ENCODE measurements at places on chromosomes 1 and 21.

- no peak for DNase-seq
These were observed 12.7 kb downstream of the SLC25A33 start for GRCh38 chr1:9551984-9552383.

DNA sequence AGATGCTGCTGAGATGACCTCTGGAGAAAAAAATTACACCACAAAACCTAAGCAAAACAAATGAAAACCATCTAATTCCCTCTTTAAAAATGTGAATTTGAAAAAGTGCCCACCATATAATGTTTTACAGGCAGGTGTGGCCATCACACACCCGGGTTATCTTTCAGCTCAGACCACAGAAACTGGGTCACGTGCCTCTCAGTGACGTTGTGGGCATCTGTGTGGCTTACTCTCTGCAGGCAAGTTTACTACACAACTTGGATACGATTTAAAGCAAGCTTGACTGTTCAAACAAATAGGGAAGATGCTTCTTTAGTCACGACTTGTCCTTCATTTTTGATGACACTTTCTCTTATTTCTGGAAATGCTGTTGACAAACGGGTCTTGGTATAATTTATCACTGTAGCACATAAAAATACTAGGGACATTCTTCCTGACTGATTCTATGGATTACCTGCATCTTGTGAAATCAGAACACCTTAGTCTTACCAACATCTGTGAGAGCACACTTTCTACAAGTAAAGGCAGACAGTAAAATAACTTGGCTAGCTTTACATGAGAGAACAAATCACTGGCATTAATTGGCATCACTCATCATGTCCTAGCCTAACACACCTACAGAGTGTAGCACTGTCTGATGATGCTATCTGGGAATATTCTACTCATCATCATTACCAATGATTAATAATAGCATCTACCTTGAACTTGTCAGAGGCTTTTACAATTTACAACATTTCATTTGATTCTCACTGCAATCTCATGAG lies 89.3 kb upstream of the EDEM3 start:
- peak; percentile 42 for DNase-seq

DNA sequence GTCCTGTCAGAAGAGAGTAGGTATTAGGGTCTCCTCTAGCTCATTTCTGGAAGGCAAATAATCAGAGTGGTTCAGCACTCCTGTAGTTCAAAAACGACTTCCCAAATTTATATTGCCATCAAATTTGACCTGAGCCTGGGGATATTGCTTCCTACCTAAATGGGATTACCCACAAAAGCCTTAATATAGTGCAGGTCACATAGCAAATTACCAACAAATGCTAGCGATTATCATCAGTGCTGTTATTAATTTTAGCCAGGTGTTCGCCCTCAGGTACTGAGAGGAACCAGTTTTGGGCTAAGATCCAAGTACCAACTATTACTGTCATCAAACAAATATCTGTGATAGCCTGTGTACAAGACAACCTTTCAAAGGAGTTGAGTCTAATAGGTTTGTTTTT lies 661.8 kb upstream of the PTBP2 start:
- no peak for DNase-seq

DNA sequence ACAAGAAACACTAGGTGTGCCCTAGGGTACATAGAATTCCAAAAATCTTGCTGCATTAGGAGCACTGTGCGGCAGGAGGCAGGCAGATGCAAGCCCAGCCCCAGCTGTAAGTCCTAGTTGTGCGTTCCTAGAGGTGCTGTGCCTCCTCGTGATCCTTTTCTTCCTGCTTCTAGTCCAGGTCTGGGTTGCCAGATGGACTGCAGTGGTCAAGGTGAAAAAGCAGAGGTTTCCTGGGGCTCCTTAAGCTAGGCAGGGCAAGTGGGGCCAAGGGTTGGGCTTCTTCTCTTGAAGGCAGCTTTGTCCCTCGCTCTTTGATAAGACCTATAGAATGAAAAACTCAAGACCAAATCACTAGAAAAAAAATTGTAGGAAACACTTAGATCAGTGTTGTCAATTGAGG lies 21.6 kb upstream of the SLC45A3 start:
- no peak for DNase-seq

DNA sequence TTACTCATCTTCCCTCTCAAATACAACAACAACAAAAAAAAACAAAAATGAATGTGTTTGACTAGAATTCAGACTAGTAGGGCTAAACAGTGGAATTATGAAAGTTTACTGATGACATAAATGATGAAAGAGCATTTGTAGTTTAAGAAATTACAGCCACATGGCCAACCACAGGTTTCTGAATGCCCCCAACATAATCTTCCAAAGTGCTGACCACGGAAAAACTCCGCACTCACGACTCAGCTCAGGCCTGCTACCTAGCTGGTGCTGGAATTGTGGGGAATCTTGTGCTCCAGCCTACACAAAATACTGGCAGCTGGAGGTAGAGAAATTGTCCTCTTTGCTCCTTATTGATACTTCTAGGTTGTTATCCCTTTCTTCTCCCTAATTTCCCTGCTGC lies 23.6 kb upstream of the TBX15 start:
- DNase-seq: no peak

- DNase-seq: peak; percentile 76
These were observed 28.3 kb downstream of the EIF2D start for GRCh38 chr1:206583707-206584648.

DNA sequence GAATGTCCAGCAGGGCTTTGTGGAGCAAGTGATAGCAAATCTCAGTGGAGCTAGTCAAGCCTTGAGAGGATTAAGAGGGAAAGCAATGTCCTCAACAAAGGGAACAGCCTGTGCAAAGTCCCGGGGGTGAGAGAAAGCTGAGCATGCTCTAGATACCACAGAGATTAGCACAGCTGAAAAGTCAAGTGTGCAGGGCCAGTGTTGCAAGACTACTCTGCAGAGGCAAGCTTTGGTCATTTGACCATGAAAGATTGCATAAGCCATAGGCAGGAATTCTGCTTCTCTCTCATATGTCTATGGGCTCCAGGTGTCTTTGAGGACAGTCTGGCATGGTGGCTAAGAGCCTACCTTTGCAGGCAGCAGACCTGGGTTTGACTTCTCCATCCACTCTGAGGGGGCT lies 181.0 kb upstream of the JUN start:
- no peak for DNase-seq

DNA sequence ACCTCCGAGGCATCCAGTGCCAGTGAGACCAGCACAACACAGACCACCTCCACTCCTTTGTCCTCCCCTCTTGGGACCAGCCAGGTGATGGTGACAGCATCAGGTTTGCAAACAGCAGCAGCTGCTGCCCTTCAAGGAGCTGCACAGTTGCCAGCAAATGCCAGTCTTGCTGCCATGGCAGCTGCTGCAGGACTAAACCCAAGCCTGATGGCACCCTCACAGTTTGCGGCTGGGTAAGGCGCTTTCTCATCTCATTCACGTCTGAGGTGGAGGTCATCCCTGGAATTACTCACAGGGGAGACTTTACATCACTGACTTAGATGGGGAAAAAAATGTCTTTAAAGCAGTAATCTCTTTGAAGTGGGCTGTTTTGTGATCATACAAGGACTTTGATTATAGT lies 106.3 kb downstream of the CD247 start:
- DNase-seq: no peak

DNA sequence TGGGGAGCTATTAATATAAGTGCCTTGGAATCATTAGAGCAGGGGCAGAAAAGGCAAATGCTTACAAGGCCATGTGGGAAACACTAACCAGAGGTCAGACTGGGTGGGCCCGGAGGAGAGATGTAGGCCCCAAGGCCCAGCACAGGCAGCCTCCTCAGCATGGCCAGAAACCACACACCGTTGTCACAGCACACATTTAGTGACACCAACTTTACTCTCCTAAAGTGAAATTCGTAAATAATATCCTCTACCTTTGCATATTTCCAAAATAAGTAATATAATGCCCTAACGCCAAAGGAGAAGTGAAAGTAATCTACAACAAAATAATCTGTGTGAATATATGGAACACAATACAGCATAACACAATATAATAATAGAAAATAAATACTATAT lies 62.6 kb downstream of the KIF21B start:
- no peak for DNase-seq
